Activated CD8-positive, alpha-beta memory T cell treated with anti-CD3 and anti-CD28 coated beads for 4 hours (primary cell): ENCODE measurements at places on chromosomes 2 and 18.
A peak's percentile ranks its signal among the peaks of the same experiment; 100 is the strongest.

GRCh38 chr2:108219688-108220087 lies 20.1 kb upstream of the SULT1C3 start:
- no peak for DNase-seq

DNA sequence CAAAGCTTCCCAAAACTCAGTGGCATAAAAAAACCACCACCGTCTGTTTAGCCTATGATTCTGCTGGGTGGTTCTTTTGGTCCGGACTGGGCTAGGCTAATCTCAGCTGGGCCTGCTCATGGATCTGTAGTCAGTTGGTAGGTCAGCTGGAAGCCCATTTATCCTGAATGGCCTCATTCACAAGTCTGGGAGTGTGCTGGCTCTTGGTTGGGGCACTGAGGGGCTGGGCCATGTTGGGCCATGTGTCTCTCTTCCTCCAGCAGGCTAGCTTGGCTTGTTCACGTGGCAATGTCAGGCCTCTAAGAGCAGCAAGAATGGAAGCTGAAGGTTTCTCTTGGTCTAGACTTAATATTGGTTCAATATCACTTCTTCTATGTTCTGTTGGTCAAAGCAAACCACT lies 95.7 kb upstream of the HS6ST1 start:
- no peak for DNase-seq

GRCh38 chr2:74930811-74931486 lies 27.5 kb upstream of the POLE4 start:
- DNase-seq = no peak

GRCh38 chr2:64904413-64905329 lies 84.5 kb upstream of the SLC1A4 start:
- DNase-seq = no peak

GRCh38 chr2:46120792-46121555 lies 176.2 kb upstream of the EPAS1 start:
- DNase-seq = no peak

GRCh38 chr2:175880-176820 lies 87.7 kb downstream of the SH3YL1 start:
- DNase-seq = peak; percentile 33

GRCh38 chr2:1870431-1870830 lies 126.1 kb upstream of the PXDN start:
- DNase-seq = no peak

GRCh38 chr2:27932396-27932795 lies 41.9 kb downstream of the BABAM2 start:
- no peak for DNase-seq

GRCh38 chr2:67108231-67108630 lies 288.9 kb upstream of the ETAA1 start:
- DNase-seq = no peak

GRCh38 chr2:188443207-188443606 lies 151.5 kb downstream of the GULP1 start:
- no peak for DNase-seq

DNA sequence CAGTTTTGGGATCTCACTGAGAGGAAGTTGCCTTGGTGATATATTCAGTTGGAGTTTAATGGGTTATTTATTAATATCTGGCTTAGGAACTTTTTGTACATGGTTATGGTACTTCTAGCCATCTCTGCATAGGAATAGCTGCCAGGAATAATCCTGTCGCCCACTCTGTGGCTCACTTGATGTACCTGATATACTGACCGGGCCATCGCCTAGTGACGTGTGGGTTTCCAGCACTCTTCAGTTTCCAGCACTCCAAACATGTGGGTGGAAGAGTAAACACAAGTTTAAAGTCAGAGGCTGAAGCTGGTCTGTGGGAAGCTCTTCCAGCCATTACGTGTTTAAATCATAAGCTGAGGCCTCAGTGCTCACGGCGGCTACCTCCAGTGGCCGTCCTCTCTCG lies 44.3 kb upstream of the AGAP1 start:
- no peak for DNase-seq

DNA sequence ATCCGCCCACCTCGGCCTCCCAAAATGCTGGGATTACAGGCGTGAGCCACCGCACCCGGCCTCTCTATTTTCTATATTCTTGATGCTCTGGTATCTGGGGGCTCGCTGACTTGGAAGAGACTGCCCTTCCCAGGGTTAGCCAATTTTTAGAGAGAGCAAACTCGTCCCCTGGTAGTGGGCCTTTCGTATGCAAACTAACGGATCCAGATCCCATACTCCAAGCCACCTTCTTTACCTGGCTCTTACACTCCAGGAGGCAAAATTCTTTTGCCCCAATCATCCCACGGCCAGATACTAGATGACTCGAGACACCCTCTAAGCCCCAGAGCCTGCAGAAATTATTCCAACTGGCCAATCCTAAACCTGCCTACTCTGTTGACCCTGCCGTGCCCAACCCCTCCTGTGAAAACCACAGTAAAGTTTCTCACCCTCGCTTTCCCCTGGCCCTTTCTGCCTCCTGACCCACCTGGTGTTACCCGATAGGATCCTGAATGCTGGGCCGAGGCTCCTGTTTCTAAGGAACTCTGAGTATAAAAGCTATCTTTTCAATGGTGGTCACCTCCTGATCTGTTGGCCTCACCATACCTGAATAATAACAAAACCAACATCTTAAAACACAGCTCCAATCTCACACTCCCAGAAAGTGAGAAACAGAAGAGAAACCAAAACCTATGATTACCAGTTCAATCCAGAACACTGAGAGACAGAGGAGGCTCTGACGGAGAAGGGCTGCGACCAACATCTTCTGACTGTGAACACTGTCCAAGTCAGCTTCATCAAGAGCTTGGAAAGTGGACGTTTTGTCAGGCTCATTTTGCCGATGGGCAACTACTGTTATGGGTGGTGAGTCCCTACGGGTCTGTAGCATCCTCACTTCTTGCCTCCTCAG lies 57.6 kb upstream of the ZNF532 start:
- DNase-seq = no peak

DNA sequence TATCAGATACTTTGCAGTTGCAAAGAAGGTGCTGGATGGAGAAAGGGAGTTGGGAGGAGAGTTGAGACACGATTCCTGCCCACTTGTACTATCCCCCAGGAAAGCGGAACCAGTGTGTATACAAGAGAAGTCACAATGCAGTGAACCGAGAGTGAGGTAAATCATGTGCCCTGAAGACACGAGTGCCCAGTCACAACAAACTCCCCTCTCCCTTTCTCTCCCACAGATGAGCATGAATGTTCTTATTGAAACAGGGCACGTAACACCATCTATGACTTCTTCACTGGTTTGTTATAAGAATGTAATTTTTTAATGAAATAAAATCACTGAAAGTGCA lies 155.7 kb downstream of the IRS1 start:
- no peak for DNase-seq

DNA sequence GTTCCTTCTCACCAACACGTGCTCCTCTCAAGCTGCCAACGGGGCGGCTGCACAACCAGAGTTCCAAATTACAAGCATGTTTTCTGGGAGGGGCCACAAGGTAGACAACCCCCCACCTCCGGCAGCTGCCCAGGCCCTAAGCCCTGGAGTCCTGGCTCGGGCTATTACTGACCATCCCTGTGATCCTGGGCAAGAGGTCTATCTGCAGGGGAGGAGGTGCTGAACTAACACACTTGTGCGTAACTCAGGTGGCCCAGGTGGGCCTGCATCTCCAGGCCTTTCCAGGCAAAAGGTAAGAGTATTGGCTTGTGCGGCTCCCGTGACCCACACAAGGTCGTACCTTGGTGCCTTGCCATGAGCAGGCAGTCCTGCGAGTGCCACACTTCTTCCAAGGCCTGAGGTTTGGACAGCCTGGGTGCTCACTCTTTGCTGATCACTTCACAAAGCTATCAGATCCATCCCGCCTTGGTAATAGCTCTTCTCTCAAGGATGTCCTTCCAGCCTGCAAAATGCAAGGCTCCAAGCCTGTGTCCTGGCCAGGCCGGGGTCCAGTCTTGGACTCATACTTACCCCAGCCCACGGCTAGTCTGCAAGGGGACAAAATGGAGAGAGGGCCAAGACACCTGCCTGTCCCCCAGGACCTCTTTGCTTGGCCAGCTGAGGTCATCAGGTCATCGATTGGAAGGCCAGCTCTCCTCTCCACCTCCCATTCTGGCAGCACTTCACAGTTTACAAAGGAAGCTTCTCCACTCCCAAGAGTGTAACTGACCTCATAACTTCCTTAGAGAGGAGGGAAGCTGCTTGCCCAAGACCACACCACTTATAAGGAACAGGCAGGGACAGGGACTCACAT lies 33.9 kb downstream of the ADRA2B start:
- no peak for DNase-seq

- no peak for DNase-seq
Observed at GRCh38 chr2:26196683-26197418, 24.0 kb downstream of the GAREM2 start.

DNA sequence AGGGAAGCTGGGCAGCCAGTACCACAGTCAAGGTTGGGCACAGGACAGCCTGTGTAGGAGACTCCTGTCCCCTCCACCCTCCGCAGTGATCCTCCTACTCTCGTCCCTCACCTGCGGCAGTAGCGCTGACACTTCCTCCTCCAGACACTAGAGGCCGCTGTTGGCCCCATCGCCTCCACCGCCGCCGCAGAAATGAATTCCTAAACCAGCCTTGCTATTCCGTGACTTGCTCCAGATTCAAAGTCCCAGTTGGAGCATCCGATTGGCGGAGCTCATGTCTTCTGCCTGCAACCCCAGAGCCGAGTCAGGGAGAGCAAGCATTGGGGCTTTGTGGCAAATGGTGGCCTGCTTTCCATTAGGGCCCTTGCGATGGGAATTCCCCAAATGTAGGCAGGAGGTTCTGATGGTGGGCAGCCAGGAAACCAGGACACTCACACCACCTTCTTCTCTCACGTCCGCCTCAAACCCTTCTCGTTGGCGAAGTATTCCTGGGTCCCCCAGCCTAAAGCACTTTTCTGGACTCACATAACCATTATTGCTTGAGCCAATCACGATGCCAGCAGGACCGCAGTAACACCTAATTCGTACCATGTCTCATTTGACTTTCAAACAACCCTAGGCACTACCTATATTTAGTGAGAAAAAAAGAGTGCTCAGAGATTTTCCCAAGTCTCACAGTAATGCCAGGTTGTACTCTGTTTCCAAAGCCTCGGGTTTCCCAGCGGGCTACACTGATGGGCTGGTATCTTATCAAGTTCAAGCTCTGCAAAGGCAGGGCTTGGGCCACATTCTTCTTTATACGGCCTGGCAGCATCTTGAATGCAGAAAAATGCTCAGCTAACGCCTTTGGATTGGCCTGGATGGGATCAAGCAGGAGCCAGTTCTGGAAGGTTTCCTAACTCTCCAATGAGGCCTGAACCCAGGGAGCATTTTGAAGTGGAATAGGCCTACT lies 1.2 kb upstream of the DNAJB2 start:
- peak; percentile 57 for DNase-seq

DNA sequence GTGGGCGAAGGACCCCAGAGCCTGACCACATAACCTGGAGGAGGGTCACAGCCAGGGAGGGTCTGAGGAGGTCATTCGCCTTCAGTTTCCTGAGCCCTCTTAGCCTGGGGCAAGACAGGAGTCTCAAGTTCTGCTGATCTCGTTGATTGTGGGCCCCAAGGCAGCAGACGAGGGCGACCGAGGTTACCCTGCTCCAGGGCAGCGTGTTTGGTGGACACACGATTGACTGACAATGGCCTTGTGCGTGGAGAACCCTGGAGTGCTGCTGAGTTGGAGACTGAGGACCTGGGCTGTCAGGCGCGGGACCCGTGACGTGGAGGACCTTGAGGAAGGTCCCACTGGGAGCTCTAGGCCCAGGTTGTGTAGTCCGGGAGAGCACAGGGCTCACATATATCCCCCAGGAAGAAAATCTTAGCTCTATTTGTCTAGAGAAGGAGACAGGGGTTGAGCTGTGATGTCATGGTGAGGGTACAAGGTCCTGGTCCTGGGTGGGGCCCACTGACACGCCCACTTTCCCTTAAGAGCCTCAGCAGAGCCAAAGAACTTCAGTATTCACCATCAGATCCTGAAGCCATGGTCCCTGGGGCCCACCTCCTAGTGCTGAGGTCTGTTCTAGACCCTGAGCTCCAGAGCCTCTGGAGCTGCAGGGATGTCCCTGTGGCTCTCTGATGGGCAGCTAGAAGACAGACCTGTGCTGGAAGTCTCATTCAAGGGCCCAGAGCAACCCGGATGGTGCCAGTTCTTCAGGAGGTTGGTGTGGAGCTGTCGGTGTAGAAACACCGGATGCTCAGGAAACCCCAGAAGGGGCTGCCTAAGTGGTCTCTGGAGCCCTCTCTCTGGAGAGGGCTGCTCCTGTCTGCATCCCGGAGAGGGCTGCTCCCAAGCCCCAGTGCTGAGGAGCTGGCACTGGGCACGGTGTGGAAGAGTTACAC lies 53.1 kb downstream of the DYSF start:
- DNase-seq = no peak

DNA sequence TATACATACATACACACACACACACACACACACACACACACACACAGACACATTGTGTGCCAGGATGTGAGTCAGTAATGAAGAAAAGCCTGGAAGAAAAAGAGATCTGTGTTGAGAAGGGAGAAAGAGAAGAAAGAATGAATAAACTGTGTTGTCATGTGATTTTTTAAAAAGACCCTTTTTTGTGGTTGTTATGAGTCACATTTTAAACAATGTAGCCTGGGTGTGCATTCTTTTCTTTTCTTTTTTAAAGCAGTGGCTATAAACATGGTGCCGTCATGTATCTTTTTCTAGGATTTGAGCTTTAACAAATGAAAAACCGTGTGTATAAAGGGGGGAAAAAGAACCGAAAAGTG lies 87.2 kb downstream of the NRP2 start:
- no peak for DNase-seq

- no peak for DNase-seq
Observed at GRCh38 chr2:163652751-163653150, 83.1 kb downstream of the FIGN start.

- DNase-seq = no peak
Observed at GRCh38 chr2:167548396-167548795, 660.1 kb downstream of the XIRP2 start.
